ENCODE measurements at places on chromosomes 16 and 17.

- no peak for DNase-seq
These were observed 4.5 kb upstream of the DDX19B start for GRCh38 chr16:70294385-70295025.

DNA sequence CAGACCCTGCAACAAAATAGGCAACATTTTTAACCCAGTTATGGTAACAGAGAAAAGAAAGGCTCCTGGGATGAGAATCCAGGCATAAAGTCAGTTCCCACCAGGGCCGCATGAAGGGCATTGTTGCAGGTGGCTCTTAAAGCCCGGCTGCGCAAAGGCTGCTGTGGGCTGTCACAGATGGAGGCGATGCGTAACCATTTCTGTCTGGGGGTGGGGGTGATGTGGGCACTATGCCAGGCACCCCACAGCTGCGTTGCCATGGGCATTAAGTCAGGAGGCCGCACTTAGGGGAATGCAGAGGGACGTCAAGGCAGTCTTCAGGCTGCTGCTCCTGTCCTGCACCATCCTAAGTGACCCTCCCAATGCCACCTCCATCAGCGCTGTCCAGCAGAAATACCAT lies 228.4 kb downstream of the CPPED1 start:
- DNase-seq = no peak

DNA sequence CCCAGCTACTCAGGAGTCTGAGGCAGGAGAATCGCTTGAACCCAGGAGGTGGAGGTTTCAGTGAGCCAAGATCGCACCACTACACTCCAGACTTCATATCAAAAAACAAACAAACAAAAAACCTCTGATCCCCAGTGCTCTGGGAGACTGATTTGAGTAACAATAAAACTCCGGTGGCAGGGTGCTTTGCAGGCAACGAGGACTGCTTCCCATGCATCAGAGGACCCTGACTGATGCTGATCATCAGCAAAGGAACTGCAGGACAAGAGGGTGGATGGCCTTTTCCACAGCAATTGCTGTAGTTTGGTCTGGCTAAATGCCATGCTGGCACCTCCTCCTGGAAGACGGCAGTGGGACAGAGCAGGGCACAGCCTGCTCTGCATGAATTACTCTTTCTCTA lies 6.4 kb upstream of the SLC39A11 start:
- DNase-seq = no peak

- DNase-seq = no peak
These were observed 151.1 kb upstream of the MAF start for GRCh38 chr16:79751471-79752184.

DNA sequence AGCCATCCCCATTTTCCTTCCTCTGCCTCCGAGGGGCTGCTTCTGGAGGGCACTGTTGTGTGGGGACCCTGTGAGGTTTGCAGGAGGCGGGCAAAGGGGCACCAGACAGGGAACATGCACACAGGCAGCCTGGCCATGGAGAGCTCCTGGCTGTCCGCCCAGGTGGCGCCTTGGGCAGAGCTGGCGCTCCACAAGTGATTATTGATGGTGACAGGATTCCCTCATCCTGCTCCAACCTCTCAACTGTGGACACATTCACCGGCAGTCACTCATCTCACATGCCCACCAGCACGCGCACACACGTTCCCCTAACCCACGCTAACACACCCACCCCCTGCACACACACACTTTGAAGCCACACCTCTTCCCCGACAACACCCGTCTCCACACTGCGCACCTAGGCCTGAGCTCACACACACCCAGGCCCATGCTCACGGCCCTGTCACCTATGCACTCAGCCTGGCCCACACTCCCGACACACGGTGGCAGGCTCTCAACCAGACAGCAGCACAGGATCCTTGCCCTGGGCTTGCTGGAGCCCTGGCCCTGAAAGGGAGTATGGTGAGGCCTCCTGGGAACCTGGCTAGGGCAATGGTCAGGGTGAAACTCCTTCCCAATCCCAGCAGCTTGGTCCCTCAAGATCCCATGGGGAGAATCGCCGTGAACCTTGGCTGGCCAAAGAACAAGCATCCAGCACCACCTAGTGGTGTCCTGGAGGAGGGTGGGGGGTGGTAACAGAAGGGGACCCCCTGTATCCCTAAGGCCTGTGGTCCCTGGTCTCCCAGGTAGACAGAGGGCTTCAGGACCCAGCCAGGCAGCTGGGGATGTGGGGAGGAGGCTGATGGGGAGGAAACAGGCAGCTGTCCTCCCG lies 3.6 kb downstream of the PNMT start:
- no peak for DNase-seq

DNA sequence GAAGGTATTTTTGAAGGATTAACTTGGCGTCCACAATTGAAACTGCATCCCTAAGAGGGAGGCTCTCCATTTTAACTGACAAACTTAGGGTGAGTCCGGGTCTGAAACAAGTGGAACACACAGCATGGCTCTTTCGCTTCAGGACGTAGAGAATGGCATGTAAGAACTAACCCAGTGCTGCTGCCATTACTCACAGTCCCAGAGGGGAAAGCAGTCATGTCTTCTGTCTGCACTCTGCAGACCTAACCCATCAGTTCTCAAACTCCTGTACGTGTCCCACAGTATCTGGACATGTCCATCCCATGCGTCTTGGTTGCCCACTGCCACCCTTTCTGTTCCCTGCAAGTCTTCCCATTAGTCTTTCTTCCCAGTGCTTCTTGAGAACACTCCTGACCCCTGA lies 563 bp downstream of the ST6GALNAC1 start:
- DNase-seq = no peak

GRCh38 chr16:31085873-31086628 lies 2.7 kb downstream of the PRSS53 start:
- DNase-seq = no peak

DNA sequence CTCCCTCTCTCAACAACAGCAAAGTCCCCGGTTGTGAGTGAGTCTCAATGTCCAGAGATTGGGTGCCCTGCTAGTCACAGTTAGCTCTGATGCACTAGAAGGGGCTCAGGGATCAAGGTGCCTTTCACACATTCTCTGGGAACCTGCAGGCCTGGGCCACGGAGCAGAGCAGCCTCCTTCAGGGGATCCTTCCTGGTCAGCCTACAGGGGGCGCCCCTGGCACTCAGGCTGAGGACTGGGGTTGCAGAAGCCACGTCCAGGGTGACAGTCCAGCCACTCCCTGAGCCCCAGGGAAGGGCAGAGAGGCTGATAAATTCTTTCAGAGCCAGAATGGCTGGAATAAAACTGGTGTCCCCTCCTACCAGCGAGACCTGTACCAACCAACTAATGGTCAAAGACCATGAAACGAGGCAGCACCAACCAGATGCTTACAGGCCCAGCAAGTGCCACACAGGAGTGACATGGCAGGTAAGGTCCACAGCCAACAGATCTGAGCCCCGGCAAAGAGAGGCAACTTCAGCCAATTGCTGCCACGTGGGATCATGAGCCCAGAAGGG lies 43.5 kb downstream of the ST3GAL2 start:
- DNase-seq = peak; percentile 46

GRCh38 chr16:1072526-1073261 lies at the start of gene SSTR5:
Gene SSTR5 (plus strand): TSS chr16:1072747. CDS start chr16:1078869, 6,122 bp downstream.
- DNase-seq = no peak

- no peak for DNase-seq
These were observed 25.0 kb upstream of the MILR1 start for GRCh38 chr17:64423881-64424280.
